Panc1 (cell line): ENCODE measurements at places on chromosomes 13 and 19. TPM values are rescaled to one million over a fixed set of nuclear protein-coding genes. Genes with fewer than 3 reads are reported as not detected.

GRCh38 chr13:21434588-21434987 is 24.5 kb downstream of the ZDHHC20 start:
- H3K27me3 ChIP-seq = no peaks in the 10 kb centered on the region
- no peak overlapping the region for H3K4me3 ChIP-seq
- DNase-seq = no peak
- no peaks in the 10 kb centered on the region; the same call in 1 of the 2 replicates for H3K4me1 ChIP-seq
- no peaks in the 10 kb centered on the region for H3K36me3 ChIP-seq
- H3K27ac ChIP-seq = no peak overlapping the region

GRCh38 chr13:111248822-111249221 is 71.6 kb upstream of the TEX29 start:
- no peak overlapping the region for H3K4me3 ChIP-seq
- H3K27me3 ChIP-seq = no peaks in the 10 kb centered on the region
- H3K27ac ChIP-seq = no peak overlapping the region

The C3 gene
- 5.0 TPM for total RNA-seq

The ZNF780A gene
- total RNA-seq = 251 TPM

The KLK5 gene
- not detected for total RNA-seq
